GM23338 (cell line): ENCODE measurements at places on chromosomes 3 and 15. TPM values are rescaled to one million over a fixed set of nuclear protein-coding genes. Genes with fewer than 3 reads are reported as not detected.

DNA sequence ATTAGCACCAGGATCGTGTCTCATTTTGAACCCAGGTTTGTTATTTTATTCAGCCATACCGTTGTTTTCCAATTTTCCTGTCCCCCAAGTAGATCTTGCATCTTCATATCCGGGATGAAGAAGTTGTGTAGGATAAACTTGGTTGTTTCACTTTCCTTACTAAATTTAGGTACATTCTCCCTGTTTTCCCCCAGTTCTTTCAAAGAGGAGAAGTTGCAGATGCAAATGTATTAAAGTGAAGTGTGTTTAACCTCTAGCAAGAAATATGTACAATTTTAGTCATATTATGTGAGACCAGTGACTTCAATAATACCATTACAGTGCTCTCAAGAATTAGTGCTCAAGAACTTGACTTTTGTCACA, 1.3 kb downstream of the ATXN7 start:
- no peak for DNase-seq

DNA sequence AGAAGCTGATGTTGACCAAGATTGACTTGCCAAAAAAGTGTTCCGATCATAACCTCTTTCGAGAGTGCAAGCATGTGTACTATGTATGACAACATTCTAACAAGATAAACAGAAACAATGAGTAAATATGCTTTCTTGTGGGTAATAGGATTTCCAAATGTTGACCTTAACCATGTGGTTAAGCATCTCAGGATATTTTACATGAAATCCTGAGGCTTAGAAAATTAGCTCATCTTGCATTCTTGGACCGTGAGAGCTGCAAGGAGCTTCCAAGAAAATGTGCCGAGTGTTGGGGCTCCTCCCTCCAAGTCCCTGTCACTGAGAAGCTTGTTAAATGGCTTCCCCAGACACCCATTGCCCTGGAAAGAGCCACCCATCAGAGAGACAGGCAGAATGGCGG, 50.1 kb downstream of the C3orf20 start:
- DNase-seq = no peak

Gene VPS33B
- 8.8 and 9.2 TPM in 2 replicates for total RNA-seq

DNA sequence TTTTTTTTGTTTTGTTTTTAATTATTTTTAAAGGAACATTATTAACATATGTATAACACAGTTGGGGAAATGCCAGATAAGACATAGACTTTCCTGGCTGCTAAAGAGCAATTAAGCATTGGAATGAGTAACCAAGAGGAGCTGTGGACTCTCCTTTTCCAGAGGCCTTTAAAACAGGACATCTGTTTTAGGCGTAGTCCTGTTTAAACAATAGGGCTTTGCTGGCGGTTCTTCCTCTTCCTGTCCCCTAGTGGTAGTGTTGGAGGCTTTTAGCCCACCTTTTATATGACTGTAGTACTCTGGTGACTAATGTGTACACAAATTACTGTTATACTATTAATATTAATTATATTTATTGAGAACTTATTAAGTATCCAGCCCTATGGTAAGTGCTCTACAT, 81.9 kb downstream of the PPARG start:
- DNase-seq = peak; percentile 61

GRCh38 chr15:95894407-95894956, 436.0 kb upstream of the NR2F2 start:
- no peak for DNase-seq

Gene DZIP1L
- total RNA-seq = 11.4 and 19.5 TPM in 2 replicates

- DNase-seq = peak; percentile 35
These were observed 3.0 kb downstream of the HEG1 start for GRCh38 chr3:125052624-125053303.

DNA sequence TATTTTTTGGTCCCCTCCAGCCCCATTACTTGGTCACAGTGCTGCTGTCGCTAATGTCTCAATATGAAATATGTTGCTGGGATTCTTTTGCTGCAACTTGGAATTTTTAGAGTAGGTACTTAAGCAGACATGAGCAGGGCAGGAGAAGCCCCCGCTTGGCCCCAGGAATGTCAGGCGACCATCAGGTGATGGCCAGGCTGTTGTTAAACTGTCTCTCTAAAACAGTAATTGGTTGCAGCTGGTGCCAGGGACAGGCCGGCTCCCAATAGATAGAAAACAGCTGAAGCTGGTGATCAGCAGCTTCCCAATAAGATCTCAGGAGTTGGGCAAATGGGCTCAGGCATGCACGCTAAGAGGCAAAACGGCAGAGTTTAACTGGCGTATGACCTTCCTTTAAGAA, 329.9 kb upstream of the TBL1XR1 start:
- DNase-seq = no peak

DNA sequence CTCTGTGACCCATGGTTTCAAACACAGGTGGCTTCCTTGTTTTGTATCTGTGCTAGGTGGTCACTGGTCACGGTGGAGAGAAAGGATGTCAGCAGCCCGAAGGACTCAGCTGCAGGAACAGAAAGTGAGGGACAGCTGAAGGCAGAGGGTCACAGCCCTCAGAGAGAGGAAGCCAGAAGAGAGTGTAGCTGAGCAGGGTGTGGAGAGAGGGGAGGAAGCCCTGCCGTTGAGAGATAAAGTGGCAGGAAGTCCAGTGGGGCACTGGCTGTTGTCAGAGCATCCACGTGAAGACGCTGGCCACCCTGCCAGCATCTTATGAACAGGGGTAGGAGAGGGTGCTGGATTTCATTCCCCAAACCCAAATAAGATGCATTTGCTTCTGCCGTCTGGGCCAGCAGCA, 36.9 kb downstream of the LIMD1 start:
- DNase-seq = no peak

DNA sequence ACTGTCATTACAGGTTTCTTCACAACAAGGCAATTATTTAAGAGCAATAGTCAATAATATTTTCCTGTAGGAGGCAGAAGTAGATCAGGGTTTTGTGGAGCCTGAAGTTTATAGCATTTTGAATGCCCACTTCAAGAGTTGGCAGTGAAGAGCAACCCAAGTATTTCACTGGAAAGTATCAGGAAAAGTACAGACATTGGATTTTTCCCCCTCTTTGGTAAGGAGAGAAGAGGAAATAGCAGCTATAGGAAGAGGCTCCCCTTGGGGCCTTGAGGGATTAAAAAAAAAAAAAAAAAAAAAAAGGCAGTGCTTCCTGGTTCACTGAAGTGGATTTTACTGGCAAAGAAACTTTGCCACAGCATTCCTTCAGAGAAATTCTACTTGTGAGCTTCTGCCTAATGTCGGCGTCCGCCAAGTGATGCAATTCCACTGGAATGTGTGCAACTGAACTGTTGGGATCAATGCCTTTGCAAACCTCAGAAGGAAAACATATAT, 5.7 kb upstream of the CNTN6 start:
- peak; percentile 34 for DNase-seq

- no peak for DNase-seq
These were observed 14.0 kb downstream of the FBXL22 start for GRCh38 chr15:63611177-63611576.

Gene FANCD2OS
- not detected in 2 replicates for total RNA-seq

Gene ITIH3
- 0.31 TPM in 1 of 2 replicates, not detected in the other for total RNA-seq

- DNase-seq = no peak
These were observed 894.3 kb downstream of the OTOL1 start for GRCh38 chr3:162390891-162391290.

Gene KCNMB2
- not detected in 2 replicates for total RNA-seq

- DNase-seq = peak; percentile 94
These were observed at the start of gene CPNE4 for GRCh38 chr3:132034486-132035464. Gene CPNE4, minus strand, starts transcription at chr3:132035014.

Gene UNC13C
- 0.03 and 0.58 TPM in 2 replicates for total RNA-seq

GRCh38 chr3:186949281-186949982, 19.1 kb downstream of the ST6GAL1 start:
- DNase-seq = no peak

GRCh38 chr15:42825599-42825998, 88.7 kb upstream of the CDAN1 start:
- DNase-seq = no peak

- no peak for DNase-seq
These were observed 177.9 kb downstream of the OSBPL10 start for GRCh38 chr3:31802981-31803740.

Gene FOXL2
- total RNA-seq = 2.3 and 3.5 TPM in 2 replicates

DNA sequence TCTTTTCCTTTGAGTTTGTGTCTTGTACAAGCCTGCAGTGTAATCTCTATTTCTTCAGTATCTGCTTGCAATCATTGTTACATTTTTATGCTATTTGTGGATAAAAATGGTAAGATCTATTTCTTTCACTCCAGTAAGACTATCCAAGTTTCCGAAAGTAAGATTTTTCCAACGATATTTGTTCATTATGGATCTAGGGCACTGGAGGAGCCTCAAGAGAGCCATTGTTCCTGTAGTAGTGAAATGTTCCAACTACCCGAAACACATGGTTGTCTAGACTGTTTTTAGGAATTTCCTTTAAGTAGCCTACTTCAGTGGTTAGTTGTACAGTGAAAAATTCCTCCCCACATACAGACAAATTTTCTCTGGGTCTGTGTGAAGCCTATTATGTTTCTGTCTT, 597.4 kb downstream of the RSL24D1 start:
- no peak for DNase-seq

Gene SGO1
- total RNA-seq = 31.8 and 33.0 TPM in 2 replicates

Gene NRROS
- 5.9 and 8.5 TPM in 2 replicates for total RNA-seq

DNA sequence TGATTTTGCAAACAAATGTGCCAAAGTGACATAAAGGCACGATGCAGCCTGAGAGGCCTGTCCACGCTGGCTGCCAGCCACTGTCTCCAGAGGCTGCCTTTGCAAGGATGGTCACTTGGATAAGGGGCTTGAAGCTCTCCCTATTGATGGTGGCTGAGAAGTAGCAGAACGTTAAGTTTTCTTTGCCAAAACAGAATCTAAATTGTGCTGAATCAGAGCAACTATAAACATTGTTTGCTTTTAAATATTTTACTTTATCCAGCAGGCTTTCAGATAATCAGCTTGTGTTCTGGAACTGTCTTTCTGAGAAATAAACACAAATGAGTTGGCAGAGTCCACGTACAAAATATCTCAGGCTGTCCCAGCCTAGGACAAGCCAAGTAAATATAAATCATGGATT, 23.8 kb upstream of the CNBP start:
- DNase-seq = no peak

- no peak for DNase-seq
These were observed 650.5 kb upstream of the NR2F2 start for GRCh38 chr15:95679847-95680582.

DNA sequence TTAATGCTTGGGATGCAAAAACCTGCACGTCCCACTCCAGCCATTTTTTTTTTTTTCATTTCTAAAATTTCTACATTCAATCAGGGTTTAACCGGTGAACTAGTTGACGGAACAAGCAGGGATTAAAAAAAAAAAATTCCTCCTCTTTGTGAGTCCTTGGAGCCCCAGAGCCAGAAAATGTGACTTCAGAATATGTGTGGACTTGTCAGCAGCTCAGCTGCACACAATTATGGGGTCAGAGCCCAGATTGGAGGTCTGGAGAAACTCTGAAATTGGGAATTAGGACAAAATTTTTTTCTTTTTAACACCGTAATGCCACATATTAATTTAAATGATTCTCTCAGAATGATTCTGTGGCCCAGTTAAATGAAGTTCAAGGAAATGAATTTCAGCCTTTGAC, 921.0 kb upstream of the CFAP20DC start:
- no peak for DNase-seq

Gene DIPK2A
- 38.5 and 44.8 TPM in 2 replicates for total RNA-seq

- DNase-seq = peak; percentile 85
These were observed 40.6 kb upstream of the NMNAT3 start for GRCh38 chr3:139718415-139718814.

- DNase-seq = peak; percentile 35
These were observed 1.2 kb upstream of the PROK2 start for GRCh38 chr3:71786217-71786549.

Gene ESYT3
- 7.4 and 8.2 TPM in 2 replicates for total RNA-seq

GRCh38 chr3:192130534-192131132, 596.7 kb downstream of the FGF12 start:
- peak; percentile 75 for DNase-seq

DNA sequence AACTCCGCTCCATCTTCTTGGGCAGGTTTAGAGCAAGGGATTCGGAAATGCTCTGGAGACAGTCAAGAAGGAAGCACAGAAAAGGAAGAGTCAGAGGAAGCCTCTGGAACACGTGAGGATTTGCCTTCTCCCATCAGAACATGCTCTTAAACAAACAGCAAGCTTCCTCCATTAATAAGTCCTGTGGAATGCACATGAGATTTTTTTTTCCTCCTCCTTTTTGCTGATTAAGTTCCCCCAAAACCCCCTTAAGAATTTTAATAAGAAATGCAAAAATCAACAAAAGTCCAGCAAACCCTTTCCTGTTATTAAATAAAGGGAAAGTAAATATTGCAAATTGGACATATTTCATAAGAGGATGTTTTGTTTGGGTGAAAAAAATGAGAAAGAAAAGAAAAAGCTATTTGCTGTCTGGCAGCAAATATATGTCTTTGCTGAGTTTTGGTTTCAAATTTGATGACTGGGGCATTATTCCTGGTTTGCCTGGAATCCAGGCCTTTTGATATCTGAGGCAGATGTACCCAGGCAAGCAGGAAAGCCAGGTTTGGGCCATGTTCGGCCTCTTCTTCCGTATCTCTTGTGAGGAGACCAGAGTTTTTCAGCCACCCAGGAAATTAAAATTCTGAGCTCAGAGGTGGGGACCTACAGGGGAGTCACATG, 7.9 kb upstream of the TSEN2 start:
- no peak for DNase-seq

- no peak for DNase-seq
These were observed 17.4 kb upstream of the STAB1 start for GRCh38 chr3:52477796-52478095.

GRCh38 chr15:84621358-84621979, 20.7 kb downstream of the ZSCAN2 start:
- DNase-seq = no peak

Gene LEKR1
- not detected in 2 replicates for total RNA-seq

DNA sequence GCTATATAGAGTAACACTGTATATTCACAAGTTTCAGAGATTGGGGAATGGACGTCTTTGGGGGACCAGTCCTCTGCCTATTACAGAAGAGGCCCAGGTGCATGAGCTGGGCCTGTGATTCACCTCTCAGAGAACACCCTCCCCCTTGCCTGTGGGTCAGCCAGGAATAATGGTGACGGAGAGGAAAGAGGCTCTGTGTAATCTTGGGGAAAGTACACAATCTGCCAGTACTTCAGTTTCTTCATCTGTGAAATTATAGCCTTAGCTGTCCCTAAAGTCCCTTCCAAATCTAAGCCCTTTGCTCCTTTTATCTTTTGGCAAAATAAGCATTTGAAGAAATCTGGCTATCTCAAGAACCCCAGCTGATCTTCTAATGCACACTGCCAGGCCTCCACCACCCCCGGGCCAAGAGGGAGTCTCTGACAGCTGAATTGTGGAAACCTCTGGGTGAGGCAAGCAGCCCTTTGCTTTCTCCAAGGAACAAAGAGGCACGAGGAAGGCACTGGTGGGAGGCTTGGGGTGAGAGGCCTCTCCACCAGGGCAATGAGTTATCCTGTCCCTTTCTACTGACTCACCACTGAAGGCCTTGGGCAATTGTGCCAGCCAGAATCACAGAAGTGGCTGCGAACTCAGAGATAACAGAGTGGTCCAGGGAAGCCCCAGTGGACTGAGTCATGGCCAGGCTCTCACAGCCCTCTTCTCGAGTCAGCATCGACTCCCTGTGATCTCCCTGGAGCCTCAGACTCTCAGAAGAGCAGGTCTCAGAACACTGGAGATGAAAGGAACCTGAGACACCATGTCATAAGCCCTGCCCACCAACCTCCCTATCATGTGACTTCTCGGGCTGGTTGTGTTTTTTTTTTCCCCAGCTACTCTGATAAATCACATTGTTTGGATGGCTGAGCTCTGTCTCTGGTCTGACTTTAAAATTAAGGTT, 31.8 kb downstream of the CCNL1 start:
- DNase-seq = no peak
